ENCODE measurements at places on chromosomes 1 and 21.
A peak's percentile ranks its signal among the peaks of the same experiment; 100 is the strongest.

GRCh38 chr1:205933671-205934618 is 9.3 kb downstream of the SLC26A9 start:
- DNase-seq = no peak

- DNase-seq = no peak
These were observed 97.4 kb upstream of the TMPRSS2 start for GRCh38 chr21:41605178-41605933.

DNA sequence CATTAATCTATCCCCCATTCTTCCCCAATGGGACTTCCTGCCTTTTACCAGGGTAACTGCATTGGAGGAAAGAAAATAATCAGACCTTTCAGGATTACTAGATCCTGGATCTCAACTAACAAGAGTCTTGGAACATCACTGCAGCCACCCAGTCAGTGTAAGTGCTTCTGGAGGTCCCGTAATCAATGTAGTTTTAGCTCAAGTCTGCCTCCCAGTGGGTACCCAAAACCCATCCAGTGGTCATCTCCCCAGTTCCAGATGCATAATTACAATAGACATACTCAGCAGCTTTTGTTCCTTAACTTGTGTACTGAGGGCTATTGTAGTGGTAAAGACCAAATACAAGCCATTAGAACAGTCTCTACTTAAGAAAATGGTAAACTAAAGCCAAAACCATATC is 319.1 kb downstream of the GPATCH2 start:
- no peak for DNase-seq

- no peak for DNase-seq
These were observed 122.9 kb upstream of the KRTAP19-8 start for GRCh38 chr21:31161157-31161556.

- DNase-seq = no peak
These were observed 86.0 kb upstream of the ZBTB40 start for GRCh38 chr1:22365331-22366295.

GRCh38 chr1:109386054-109386717 is 11.5 kb downstream of the SORT1 start:
- no peak for DNase-seq

GRCh38 chr21:43917515-43918384 is 52.7 kb downstream of the AGPAT3 start:
- peak; percentile 35 for DNase-seq
